ENCODE measurements at places on chromosomes 4 and X.

DNA sequence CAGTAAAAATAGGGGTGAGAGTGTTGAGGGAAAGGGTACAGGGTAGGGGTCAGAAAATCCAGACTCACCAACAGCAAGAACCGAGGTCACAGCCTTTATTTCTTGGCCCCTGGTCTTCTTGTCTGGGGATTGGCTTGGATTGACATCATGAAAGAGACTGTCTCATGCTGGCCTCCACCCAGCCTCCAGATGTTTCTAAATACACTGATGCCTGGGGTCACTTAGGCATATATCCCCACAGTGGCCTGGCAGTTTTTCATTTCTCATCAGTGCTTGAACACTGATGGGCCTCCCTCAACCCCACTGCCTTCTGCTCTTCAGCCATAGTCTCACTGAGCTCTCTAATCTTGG, 173.9 kb downstream of the RTL9 start:
- DNase-seq, result no peak

DNA sequence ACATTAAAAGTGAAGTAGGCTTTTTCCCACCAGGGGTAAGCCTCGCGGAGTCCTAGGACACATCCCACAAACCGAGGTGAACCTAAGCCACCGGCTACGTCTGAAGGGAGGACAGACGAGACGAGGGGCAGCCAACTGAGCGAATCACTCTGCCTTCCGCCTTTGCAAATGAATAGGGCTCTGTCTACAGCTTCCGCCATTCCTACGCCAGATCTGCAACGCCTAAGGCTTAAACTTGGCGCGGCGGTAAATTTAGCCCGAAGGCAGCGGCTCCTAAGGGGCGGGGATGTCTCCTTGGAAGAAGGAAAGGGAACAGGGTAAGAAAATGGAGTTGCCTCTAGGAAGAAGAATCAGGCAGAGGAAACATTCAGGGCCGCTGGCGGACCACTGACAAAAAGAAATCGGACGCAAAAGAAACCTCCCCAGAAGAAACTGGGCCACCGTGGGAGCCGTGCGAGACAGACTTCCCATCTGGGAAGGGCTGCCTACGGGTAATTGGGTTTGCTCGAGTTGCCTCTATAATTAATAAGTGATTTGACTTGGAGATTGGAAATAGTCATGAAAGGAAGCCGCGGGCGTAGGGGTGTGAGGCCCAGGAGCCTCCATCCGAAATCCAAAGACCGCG, 90.5 kb downstream of the BCOR start:
- DNase-seq, result no peak

- DNase-seq, result no peak
Measured at GRCh38 chrX:134006484-134007161, 21.2 kb upstream of the GPC3 start.

GRCh38 chrX:139008185-139008584, 296.7 kb upstream of the FGF13 start:
- DNase-seq, result peak; percentile 22

DNA sequence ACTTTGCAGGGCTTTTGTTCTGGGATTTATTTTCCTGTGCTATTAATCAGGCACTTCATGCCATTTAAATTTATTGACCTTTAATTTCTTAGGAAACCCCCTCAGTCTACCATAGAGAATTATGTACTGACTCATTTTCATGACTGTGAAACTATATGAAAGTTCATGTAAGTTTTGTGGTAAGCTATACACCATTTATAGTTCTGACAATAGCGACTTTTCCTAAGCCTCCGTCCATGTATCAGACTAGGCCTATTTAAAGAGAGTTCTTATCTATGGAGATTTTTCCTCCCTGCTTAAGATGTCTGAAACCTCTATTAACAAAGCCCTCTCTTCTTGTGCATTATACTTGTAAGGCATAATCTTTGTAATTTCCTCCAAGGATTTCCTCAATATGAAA, 111.6 kb downstream of the AFF2 start:
- DNase-seq, result no peak

DNA sequence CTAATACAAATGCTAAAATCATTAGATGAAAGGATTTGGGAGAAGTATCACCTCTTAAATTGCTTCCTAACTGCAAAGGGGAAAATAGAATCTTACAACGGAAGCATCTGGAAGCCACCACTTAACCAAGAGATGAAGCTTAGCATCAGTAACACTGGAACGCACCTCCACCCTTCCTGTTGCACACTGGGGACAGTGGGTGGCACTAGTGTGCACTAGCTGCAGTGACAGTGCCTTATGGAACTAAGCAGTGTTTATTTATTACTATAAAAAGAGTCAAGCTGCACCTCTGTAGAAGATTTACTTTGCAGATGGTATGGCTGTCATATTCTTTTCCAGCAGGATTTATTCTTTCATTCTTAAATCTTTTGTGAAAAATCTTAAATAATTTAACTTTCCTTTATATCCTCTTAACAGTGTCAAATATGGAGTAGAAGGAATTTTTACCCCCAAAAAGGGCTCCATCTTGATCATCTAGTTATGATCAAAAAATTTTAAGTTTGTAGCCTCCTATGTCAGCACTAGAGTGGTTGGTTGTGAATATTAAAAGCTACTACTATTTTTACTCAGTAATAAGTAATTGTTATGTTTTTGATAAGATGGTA, 76.7 kb downstream of the SCD5 start:
- peak; percentile 36 for DNase-seq

DNA sequence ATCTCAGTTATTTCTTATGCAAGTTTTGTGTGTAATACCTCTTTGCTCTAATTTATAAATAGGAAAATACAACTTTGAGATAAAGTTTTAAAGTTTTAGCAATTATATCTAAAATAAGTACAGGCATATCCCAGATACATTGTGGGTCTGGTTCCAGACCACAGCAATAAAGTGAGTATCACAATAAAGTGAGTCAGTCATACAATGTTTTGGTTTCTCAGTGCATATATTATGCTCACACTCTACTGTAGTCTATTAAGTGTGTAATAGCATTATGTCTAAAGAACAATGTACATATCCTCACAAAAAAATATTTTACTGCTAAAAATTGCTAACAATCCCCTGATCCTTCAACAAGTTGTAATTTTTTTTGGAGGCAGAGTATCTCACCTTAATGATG, 49.2 kb downstream of the ANAPC10 start:
- DNase-seq, result no peak

DNA sequence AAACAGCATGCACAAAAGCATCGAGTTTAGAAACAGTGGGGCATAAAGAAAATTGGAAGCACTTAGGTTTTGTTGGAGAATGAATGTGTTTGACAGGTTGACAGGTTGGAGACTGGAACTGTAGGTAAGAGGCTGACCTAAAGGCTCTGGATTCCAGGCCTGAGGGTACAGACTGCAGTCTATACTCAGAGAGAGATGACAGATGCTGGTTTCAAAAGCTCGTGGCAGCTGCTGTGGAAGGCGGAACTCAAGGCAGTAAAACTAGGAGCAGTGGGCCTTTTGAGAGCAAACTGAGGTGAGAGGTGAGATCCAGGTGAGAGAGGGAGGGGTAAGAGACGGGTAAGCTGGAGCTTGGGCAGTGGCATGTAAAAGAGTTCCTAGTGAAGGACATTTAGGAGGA, 415.2 kb downstream of the TRIML1 start:
- no peak for DNase-seq

DNA sequence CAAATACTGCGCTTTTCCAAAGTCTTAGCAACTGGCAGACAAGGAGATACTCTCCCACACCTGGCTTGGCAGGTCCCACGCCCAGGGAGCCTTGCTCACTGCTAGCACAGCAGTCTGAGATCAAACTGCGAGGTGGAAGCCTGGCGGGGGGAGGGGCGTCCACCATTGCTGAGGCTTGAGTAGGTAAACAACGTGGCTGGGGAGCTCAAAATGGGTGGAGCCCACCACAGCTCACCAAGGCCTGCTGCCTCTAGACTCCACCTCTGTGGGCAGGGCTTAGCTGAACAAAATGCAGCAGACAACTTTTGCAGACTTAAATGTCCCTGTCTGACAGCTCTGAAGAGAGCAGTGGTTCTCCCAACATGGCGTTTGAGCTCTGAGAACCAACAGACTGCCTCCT, 23.0 kb upstream of the NFKB1 start:
- no peak for DNase-seq

GRCh38 chr4:121370729-121371325, 10.0 kb downstream of the QRFPR start:
- DNase-seq, result peak; percentile 39

- no peak for DNase-seq
Measured at GRCh38 chr4:151489462-151490203, 80.7 kb downstream of the FHIP1A start.

DNA sequence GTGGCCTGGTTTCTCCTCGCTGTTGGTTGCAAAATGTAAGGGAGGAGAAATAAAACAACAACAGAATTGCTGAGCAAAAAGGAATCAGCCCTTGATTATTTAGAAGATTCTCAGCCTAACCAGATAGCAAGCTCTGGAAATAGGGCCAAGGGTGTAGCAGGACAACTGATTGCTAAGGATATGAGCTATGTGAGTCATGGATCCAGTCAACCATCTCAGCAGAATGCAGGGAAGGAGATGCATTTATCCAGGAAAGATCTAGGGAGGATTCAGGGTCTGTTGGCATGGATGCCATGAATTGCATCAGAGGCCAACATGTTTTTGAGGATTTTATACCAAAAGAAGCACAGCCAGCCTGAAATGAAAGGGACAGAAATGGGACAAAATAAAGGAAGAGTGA, 2.2 kb upstream of the XAGE3 start:
- DNase-seq, result no peak
